ENCODE measurements at places on chromosomes 12 and 14.

GRCh38 chr14:45940318-45940717 is 687.3 kb upstream of the MIS18BP1 start:
- no peak for DNase-seq

GRCh38 chr14:72563676-72564075 is 330.2 kb downstream of the DPF3 start:
- no peak for DNase-seq

DNA sequence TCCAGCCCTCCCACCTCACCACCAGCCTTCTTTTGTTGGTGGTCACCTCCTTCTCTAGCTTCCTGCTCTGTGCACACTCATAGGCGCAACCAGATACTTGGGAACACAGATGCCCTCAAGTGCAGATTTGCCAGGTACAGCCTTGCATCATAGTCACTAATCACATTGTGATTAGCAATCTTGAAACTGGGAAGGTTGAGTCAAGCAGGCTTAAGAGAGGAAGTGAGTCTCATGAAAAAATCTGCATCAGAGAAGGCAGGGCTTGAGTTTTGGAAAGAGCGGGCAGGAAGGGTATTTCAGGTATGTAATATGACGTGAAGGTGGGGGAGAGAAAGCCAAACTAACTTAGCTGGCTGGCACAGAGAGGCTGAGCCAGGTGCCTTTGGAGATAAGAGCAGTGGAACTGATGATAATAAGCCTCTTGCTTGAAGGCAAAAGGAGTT is 2.7 kb upstream of the RABGGTA start:
- DNase-seq: no peak

DNA sequence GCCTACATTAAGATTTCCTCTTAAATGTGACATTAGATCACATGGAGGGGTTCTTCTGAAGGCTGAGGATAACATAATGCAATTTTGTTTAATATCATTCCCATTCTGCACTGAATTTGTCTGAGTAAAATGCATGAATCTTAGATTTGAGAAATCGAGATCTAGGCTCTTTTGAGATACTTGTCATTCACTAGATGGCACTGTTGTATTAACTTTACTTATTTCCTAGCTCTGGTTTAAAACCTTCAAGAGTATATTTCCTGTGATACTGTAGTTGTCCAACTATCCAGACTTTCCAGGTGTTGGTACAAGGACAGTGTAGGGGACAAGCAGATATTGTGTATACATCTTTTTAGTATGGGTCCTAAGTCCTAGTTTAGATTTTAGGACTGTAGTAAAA is 91.7 kb upstream of the SEL1L start:
- DNase-seq: no peak

DNA sequence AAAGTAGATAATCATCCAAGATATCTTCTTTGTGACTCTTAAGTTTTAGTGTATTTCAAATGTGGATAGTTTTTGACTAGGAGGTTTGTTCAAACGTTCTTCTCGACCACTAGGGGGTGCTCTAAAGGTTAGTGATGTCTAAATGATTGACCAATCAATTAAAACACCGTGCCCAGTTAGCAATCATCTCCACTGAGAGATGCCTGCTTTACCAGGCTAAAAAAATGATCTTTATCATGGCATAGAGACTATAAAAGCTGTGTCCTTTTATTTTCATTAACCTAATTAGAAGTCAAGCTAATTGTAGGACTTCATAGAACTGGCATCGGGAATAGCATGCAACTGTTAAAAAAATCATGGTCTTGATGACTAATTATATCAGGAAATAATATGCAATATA is 153.9 kb downstream of the PRKCH start:
- no peak for DNase-seq

- DNase-seq: no peak
Observed at GRCh38 chr12:86627001-86627400, 370.8 kb upstream of the MGAT4C start.
